Activated T-helper 1 cell treated with anti-CD3 and anti-CD28 coated beads, Interleukin-2, amount 50 U/mL, for 16 hours (primary cell): ENCODE measurements at places on chromosomes 4 and X.

GRCh38 chr4:88573995-88574394 is 18.3 kb upstream of the HERC3 start:
- DNase-seq, result no peak

DNA sequence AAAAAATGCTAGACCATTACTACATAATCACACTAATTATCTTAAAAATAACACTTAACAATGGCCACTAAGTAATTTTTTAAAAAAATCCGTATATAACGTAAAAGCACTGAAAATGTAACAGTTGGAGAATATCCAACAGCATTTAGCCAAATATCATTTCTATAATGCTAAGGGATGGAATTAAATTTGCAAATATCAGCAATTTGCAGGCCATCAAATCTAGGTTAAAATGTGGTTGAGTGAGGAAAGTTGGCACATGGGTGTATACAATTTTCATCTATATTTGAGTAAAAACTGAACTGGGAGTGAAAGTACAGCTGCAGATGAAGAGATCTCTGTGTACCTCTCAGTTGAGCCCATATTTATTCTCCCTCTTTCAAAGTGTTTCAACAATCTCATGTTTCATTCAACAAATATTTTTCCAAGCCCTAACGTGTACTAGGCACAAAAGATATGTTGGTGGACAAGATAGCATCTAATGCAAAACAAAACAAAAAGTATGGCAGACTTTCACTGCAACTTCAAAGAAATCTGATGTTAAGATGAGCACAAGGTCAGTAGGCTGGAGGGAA is 63.0 kb downstream of the MBNL3 start:
- DNase-seq, result no peak

GRCh38 chr4:37717576-37717975 is 31.4 kb upstream of the RELL1 start:
- DNase-seq, result no peak

DNA sequence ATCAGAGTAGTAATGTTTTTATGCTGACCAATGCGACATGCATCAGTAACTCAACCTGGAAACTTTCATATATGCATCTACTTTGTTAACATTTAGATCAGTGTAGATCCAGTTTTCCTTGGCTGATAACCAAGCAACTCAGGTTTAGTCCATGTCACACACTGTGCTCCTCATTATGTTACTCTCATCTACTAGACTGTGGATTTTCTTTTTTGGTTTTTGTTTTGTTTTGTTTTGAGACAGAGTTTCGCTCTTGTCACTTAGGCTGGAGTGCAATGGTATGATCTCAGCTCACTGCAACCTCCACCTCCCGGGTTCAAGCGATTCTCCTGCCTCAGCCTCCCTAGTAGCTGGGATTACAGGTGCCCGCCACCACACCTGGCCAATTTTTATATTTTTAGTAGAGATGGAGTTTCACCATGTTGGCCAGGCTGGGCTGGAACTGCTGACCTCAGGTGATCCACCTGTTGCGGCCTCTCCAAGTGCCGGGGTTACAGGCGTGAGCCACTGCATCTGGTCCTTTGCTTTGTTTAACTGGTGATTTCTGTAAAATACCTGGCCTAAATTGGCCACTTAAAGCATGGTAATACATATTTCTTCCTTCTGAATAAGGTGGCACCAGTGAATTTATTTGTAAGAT is 48.6 kb downstream of the SMARCAD1 start:
- DNase-seq, result no peak

DNA sequence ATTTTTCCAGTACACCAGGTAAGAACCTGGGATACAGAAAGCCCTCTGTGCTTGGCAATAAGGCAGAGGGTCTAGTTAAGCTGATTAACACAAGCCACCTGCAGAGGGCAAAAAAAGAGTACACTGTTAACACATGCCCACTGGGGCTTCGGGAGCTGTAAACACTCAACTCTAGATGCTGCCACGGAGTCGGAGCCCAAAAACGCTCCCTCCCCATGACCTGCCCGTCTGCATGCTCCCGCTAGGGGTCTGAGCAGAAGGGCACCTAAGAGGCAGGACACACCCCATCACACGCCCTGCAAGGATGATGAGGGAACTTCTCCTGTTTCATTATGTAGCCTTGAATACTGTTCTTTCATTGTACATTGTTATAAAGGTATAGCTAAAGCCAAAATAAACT is 715.6 kb upstream of the AADAT start:
- no peak for DNase-seq

DNA sequence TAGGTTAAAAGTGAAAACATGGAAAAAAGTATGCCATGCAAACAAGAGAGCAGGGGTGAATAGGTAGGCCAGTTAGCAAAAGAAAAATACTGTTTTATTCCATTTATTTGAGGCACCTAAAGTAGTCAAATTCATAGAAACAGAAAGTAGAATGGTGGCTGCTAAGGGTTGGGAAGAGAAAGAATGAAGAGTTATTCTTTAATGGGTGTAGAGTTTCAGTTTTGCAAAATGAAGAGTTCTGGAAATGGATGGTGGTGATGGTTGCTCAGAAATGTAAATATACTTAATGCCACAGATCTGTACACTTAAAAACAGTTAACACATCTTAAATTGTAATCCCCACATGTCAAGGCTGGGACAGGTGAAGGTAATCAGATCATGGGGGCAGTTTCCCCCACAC is 29.7 kb downstream of the PARM1 start:
- no peak for DNase-seq

DNA sequence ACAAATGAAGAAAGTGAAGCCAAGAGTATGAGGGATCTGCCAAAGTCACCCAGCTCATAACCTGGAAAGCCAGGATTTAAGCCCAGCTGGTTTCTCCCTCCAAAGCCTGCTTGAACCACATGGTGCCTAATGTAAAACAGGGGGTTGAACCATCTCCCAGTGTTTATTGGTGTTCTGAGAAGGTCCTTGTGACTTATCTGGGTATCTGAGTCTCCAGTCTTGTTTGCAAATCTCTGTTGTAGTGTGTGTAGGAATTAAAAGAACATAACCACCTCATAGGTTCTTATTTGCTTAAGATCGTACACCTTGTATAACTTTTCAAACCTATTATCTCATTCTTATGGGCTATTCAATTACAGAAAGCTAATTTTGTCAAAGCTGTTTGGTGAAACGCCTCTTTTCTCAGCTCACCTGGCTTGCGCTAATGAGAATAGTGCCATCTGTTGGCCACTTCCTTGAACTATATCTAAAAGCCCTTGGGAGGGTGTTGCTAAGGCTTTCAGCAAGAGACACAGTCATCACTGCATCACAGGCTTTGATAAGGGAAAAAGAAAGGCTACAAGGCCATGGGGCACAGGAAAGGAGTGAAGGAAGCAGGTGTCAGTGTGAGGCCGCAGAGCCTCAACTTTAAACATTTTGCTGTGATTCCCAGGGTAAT is 34.0 kb downstream of the ETDB start:
- peak; percentile 25 for DNase-seq

DNA sequence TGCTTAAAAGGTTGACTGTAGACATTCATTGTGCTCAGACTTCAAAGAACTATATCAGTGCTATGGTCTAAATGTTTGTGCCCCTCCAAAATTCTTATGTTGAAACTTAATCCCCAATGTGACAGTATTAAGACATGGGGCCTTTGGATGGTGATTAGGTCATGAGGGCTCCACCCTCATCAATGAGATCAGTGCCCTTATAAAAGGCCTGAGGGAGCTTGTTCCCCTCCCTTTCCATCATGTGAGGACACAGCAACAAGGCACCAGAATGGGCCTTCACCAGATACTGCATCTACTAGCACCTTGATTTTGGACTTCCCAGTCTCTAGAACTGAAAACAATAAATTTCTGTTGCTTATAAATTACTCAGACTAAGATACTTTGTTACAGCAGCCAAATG is 28.3 kb downstream of the CLOCK start:
- DNase-seq, result no peak
